Germinal center (tissue), 1 donor: ENCODE measurements at places on chromosomes 3 and 15.

- no peak for DNase-seq
These were observed 177.8 kb downstream of the SERPINI1 start for GRCh38 chr3:167913219-167913835.

DNA sequence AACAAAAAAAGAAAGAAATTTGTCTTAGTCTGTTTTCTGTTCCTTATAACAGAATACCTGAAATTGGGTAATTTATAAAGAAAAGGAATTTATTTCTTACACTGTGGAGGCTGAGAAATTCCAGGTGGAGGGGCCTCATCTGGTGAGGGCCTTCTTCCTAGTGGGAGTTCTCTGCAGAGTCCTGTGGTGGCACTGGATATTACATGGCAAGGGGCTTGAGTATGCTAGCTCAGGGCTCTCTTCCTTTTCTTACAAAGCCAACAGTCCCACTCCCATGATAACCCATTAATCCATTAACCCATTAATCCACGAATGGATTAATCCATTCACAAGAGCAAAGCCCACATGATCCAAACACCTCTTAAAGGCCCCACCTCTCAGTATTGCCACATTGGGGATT, 2.9 kb upstream of the SATB1 start:
- DNase-seq, result no peak

GRCh38 chr15:39597751-39598185, 16.9 kb downstream of the THBS1 start:
- no peak for DNase-seq

- DNase-seq, result no peak
These were observed 35.9 kb upstream of the MYH15 start for GRCh38 chr3:108546247-108546646.

DNA sequence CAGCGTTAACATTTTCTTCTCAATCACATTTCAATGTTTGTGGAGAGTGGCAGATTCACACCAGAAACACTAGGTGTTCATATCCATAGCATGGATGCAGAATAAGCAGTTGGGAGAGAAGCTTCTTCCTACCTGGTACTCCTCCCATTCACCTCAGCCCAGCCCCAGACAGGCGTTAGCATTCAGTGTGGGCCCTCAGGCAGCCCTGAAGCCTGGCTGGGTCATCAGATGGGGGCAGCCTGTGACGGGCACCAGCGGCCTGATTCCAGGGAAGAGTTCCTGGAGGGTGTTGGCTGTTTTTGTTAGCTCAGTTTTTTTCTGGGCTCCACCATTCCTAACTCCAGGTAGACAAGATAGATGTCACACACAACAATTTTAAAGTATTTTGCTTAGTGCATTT, 31.1 kb downstream of the APH1B start:
- no peak for DNase-seq

DNA sequence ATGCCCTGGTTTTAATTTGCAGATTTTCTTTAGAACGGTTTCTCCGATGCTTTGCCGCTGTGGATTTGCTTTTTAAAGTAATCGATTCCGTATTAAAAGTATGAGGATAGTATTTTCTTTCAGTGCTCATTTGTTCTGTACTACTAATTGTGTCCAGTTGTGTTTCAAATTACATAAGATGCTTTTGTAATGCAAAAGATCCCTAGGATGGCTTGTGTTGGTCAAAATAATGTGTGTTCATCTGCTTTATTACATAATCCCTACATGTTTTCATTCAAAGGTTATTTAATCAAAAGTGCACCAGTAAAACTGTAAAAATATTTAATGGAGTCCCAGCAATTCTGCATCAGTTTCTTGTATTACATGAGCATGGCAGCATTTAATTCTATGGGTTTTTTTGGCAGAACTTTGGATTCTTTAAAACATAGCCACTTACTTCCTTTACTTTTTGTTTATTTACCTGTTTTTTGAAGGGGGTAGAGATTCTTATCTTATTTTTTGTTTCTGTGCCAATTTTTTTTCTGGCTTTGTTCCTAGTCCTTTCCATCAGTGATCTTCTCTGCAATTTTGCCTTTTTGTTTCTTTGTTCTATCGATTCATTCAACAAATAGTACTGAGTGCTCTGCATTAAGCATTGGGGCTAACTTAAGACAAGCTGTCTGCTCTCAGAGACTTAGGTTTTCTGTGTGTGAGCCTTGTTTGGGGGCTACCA, 352.8 kb downstream of the LRTM1 start:
- DNase-seq, result no peak

- DNase-seq, result no peak
These were observed 27.6 kb downstream of the CMC1 start for GRCh38 chr3:28268989-28269388.

- DNase-seq, result no peak
These were observed 34.1 kb upstream of the ABI3BP start for GRCh38 chr3:101027286-101027685.

- DNase-seq, result no peak
These were observed 147.3 kb upstream of the TLE3 start for GRCh38 chr15:70244978-70245542.

DNA sequence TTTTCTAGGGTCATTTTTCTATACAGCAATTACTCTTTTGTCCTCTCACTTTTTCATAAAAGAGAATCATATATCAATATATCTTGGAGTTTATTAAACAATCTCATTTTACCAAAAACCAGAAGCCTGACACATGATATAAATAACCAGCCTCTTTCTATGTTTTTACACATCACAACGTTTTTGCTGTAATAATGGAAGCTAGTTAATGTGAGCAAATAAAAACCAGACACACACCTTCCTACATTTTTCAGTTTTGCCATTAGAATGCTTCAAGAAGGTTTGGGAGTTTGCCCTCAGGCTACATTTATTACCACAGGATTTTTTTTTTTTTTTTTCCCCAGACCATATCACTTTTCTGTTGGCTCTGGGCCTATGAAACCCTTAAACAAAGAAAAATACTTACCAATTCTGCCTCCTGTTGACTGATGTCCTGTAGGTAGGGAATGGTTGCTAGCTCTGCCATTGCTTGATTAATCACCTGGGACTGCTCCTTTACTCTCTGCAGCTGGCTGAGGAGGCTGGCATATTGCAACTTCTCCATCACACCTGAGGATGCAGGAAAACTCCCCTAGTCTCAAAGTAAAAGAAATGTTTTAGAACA, 165.5 kb downstream of the ECT2 start:
- DNase-seq, result no peak

- no peak for DNase-seq
These were observed 52.8 kb downstream of the UBE3A start for GRCh38 chr15:25385986-25386385.

- DNase-seq, result no peak
These were observed 193.9 kb downstream of the PLOD2 start for GRCh38 chr3:145967043-145967442.

GRCh38 chr3:97948351-97949109, 23.7 kb downstream of the RIOX2 start:
- DNase-seq, result no peak

DNA sequence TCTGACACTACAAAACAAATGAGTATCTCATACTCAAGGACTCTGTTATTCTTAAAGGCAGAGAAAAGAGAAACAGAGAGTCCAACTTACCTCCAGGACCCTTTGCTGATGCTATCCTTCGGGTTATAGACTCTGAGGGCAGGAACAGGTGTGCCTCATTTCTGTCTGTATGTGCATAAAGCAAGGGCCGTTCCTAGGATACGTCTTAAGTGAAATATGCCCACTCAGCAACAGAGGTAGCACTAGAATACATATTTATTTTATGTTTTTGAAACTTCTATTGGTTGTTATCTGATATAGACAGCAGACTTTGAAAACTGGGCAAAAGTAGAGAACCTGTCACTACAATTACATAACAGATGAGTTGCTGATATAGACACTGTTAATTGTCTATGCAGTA, 89.3 kb upstream of the CPNE4 start:
- DNase-seq, result no peak

- peak; percentile 65 for DNase-seq
These were observed 161.3 kb upstream of the TLE3 start for GRCh38 chr15:70259028-70259424.

GRCh38 chr15:90650117-90650955, 66.8 kb upstream of the BLM start:
- DNase-seq, result no peak

GRCh38 chr3:171799501-171799900, 10.8 kb downstream of the PLD1 start:
- DNase-seq, result no peak

DNA sequence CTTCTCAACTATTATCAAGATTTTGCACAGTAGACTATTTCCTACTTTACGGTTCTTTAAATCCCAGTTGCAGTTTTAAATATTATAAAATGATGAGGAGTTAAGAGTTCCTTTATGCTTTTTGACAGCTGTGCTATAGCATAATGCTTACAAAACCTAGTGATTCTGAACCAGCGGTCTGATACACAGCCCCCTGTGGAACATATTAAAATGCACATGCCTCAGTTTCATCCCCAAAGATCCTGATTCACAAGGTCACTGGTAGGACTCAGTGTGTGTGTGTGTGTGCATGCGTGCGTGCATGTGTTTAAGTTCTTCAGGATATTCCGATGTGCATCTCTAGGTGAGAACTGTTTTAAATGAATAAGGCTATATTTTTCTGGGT, 330.1 kb upstream of the TPM1 start:
- DNase-seq, result no peak

GRCh38 chr3:41267975-41268640, 68.8 kb downstream of the CTNNB1 start:
- no peak for DNase-seq

DNA sequence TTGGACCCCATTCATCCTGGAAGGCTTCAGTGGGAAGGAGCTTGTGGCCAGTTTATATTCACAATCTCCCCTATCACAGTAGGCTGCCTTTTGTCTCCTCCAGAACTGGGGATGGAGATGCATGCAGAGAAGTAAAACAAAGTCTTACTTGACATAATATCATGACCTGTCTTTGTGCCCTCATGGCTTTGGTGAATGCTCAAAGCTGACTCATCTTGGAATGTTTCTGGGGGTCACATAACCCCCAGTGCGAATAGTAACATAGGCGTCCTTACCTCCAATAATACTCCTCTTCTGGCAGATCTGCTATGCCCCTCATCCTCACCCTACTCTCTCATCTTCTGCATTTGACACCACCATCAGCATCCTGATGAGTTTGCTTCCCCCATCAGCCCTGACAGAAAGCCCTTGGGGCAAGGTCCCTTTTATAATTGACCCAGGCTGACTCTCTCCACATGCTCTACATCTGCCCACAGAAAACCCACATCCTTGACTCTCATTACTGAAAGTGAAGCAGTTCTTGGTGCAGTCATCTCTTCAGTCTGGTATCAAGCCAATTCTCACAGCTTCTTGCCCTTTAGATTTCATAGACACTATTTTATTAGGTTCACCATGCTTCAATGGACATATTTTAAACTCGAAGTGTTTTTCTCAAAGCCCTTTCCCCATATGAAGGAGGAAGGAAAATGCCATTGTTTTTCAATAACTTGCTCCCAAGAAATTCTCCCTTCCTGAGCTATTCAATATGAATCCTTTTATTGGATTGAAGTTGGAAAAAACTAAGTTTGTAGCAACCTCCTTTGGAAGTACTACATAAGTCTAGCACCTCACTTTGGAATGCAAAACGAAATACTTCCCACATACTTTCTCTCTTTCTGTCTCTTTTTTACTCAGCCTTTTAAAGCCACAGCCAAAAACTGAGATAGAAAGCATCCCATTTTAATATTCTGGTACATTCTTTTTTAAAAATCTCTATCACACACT, 36.6 kb downstream of the OSTN start:
- no peak for DNase-seq

DNA sequence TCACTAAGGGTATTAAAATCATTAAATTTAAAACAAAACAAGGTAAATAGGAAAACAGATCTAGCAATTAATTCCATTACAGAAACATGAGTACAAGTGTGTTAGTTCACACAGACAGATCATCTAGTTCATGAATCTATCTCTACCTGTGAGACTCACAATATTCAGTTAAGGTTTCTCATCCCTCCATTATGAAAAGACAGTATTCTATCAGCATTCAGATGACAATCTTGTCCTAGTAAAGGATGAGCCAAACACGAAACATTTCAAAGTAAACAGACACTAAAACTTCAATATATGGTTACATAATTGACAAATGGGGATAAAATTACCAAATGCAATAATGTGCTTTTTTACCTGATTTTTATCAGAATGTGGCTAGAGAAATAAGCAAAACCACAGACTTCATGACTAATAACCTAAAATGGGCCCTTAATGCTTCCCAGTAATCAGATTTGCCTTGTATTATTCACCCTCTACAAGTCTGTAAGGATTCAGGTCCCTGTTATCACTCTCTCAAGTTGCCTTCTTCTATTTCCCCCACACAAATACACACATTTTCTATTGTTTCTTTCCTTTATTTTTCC, 126.8 kb downstream of the DLG1 start:
- no peak for DNase-seq

GRCh38 chr3:120791913-120792312, 49.4 kb downstream of the GTF2E1 start:
- no peak for DNase-seq

- DNase-seq, result no peak
These were observed 29.5 kb downstream of the KLHL24 start for GRCh38 chr3:183664913-183665381.

DNA sequence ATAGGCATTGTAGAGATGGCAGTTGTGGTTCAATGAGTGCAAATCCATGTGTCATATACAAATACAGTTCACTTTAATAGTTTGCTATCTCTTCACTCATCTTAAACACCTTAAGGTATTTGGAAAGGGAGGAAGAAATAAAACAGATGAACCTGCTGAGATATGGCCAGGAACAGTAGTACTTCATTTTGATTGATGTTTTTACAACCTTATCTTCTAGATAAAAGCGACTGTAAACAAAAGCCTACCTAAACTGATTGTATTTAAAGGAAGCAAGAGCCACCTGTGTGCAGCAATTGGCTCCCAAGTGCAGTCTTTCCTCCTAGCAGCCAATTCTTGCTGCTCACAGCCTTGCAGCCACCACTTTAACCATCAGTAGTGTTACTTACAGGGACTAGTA, 217.7 kb downstream of the CDIN1 start:
- DNase-seq, result no peak

DNA sequence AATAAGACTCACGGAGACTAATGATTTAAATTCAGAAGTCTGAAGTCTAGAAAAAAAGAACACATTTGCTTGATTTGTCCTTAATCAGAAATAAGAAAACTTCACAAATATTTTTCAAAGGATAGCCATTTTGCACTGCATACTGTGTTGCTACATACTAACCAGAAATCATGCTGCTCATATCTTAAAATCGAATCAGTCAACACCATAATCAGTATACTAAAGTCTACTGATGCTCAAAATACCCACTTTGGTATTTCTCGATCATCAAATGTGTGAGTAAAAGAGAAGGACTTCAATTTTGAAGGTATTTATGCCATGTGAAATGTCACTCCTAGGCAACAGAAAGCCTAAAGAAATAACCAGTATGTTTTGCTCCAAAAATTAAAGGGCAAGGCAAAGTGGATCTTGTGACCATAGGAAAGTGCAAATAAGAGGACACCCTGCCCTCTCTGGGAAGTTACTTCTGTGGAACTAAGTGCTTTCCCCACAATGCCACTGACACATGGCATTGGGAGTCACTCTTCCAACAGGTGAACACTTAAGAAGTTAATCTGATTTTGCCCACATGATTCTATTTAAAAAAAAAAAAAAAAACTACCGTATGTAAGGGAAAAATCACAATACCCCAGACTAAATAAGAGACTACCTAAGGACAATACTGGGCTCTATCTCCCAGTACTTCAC, 2.7 kb downstream of the LRIG1 start:
- no peak for DNase-seq
